Right hindlimb (tissue), 1 donor: ENCODE measurements at places on chromosomes 6 and 20.
A peak's percentile ranks its signal among the peaks of the same experiment; 100 is the strongest.

DNA sequence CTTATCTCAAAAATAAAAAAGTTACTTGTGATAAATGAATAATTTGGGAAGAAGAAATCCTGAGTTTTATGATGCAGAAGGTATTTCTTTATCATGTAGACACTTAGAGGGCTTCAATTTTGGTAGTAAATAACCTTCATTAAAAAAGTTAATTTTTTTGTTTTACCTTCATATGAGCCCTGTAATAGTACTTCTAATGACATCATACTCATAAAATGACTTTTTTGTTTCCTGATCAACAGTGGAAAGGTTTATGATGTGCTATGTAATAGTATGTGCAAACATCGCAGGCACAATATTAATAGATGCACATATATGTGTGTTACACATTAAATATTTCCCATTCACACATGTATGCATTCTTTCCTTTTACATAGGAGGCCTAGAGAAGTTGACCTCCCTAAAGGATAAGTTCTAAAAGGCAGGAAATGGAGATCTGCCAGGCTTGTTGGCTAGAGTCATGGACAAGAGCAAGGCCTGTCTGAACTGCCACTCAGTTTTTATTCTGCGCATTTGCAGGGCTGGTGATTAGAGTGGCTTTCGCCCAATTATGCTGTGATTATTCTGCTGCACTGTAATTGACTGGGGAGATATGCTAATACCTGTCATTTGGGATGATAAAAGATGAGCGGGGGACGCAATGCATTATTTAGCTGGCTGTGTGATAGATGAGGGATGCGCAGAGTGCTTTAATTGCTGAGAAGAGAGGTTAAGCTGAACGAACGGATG, 272.6 kb downstream of the TMEM242 start:
- DNase-seq = no peak

DNA sequence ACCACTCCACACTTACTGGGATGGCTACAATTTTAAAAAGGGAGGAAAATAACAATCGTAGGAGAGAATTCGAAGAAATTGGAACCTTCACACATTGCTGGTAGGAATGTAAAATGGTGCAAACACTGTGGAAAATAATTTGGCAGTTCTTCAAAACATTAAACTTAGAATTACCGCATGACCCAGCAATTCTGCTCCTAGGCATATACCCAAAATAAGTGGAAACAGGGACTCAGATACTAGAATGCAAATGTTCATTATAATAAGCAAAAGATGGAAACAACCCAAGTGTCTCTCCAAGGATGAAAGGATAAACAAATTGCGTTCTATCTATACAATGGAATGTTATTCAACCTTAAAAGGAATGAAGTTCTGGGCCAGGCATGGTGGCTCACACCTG, 245.5 kb upstream of the TAB2 start:
- DNase-seq = no peak

DNA sequence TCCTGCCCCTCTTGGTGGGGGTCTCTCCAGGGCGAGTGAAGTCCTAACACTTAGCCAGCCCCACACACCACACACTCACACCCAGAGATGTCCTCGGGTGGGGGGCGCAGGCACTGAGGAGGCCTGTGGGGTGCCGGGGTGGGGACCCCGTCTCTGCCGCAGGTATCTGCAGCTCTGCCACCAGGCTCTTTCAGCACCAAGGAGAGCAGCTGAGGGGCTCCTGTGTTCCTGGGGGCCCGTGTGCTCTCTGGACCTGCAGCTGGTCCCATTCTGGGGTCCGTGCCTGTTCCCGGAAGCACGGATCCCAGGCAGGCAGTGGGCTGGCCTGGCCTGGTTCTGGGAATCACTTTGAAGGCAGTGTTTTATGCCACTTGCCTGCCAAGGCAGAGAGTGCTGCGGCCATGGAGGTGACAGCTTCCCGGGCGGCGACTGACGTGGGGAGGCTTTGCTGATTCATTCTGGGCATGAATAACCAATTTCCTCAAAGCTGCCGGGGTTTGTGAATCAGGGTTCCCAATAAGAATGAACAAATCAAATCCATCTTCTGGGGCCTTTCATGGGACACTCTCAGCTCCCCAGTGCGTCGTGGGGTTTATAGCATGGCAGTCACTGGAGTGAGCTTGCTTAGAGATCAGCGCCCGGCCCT, 54.4 kb upstream of the SLCO4A1 start:
- no peak for DNase-seq

DNA sequence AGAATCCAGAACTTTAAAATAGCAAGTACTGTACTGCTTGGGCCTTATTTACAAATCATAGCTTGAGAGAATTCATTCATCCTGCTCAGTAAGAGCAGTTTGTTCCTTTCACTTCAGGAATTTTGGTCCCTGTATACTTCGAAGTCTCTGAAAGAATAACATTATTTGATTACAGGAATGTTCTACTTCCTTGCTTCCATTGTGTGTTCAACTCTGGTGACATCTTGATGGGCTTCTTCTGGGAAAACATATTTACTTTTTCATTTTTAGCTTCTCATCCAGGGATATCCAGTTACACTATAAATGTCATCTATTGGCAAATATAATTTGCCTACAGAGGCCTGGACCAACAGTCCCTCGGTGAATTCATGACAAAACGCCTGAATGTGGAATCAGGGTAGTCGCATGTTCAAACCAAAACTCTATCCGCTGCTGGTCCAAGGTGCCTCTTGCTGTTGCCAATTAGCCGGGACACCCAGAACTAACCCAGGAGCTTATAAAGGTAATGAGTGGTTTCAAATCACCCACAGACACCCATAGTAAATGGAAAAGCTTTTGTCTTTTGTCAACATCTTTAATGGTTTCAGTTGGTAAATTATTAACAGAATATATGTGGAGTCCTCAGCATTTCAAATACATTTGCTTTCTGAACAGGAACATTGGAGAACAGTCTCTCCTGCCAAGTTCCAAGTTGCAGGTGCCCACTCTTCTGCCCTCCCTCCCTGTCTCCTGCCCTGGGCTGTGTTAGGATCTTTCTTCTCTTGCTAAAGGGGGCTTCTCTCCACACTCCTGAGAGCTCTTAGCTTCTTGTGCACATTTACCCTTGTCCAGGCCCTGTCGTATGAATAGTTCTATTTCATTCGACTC, 162.5 kb upstream of the CITED2 start:
- DNase-seq = no peak

DNA sequence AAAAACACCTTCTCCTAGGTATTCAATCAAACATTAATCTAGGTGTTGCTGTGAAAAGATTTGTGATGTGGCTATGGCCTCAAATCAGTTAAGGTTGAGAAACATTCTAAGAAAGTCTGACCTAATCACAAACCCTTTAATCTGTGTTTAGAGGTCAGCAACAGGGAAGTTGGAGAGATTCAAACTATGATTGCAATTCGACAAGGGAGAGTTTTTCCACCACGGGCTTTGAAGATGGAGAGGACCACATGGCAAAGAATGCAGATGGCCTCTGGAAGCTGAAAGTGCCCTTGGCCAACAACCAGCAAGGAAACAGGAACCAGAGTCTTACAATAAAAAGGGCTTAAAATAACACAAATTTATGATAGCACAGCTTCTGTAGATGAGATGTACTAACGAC, 29.6 kb upstream of the LGSN start:
- DNase-seq = no peak

- peak; percentile 15 for DNase-seq
Measured at GRCh38 chr20:58646703-58647102, 4.4 kb upstream of the STX16 start.

GRCh38 chr20:46089167-46089416, 670 bp downstream of the NCOA5 start:
- no peak for DNase-seq

DNA sequence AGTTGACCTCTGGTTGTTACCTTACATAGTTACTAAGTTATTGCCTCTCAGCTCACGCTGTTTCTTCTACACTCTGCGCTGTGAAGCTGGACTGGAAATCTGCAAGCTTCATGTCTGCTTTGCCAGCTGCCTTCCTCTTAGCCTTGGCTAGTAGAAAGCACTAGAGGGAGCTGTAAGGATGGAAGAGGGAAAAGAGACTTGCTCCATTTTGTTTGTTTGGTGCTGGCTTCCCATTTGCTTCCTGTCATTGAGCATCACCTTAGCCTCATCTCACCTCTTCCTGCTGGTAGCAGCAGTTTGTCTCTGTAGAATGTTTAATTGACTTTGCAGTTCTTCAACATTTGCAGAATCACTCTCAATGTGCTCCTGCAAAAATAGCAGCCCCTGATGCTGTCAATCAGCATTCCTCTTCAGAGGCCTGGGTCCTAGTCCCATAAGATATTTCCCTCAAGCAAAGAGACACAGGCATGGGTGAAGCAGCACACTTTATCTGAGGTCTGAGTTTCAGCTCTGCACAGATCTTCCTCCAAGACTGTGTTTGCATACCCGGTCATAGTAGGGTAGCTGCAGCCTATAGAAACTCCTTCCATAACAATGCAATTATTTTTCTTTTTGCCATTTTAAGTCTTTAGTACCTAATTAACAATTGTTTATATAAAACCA, 302.2 kb upstream of the EPHA7 start:
- no peak for DNase-seq

DNA sequence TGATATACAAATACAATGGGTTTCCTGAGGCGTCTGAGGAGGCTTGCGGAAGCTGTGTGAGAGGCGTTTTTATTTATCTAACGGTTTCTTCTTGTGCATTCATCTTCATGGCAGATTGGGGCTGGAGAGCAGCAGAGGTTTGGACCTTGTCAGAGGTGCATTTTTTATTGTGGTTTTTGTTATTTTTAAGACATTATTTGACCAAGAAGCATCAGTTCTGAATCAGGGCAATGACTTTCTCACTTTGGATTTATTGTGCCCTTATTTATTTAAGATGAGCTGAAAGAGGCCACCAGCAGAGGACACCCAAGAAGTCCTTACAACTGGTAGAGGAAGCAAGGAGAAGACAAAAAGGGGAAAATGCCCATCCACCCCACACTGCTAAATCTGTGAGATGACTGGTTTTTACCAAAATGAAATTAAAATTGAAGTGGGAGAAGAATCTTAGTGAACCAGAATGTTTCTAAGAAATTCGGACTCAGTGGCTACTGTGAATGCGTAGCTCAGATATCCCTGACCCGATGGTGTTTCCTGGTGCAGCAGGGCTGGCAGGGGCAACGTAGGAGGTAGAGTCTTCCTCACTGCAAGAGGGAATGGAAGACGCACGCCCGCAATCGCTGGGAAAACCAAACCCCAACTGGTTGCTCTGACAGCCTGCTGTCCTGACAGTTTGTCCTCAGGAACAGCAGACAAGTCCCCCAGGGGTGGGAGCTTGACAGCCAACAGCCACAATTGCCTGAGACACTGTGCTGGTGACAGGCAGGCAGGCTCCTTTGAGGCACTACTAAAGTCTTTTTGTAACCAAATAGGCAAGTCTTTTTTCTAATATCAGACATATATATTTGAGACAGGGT, 14.2 kb downstream of the PRR18 start:
- DNase-seq = no peak

DNA sequence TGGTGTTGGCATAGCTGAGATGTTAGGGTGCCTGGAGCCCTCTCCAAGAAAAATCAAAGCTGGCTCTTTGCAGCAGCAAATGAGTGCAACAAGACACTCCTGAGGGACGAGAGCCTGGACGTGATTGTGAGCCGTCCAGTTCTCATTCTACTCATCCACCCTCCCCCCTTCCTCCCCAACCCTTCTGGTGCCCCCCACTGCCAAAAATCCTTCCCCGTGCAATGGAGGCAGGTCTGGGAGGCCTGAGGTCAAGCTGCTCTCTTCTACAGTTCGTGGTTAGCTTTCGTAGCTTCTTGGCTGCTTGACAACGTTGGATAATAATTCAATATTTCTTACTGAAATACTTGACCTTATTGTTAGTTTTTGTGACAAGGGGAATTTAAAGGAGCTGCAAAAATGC, 185.3 kb upstream of the SUPT3H start:
- peak; percentile 59 for DNase-seq

DNA sequence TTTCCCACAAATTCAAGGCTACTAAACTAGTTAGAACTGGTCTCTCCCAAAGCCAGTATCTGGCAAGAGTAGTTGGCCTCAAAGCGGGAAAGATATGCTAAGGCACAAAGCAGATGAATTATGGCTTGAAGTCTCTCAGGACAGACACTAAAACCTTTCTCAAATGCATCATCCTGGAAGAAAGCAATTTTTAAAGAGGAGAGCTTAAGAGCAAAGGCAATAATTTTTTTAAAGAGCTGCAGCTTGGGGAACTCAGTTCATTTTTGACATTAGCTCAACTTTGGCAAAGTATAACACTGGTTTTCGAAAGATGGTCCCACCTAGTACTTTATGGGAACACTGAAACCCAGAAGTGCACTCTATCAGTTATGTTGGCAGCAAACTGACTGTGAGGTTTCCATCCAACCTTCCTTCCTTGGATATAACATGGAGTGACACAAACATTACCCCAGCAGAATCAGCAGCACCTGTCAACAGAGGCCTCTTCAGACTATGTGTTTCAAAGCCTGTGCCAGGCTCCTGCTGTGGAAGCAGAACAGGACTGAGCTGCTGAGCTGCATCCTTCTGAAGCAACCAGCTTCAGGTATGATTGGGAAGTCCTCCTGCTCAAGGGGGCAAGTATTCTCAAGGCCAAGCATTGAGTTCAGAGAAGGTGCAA, 852.3 kb upstream of the HS3ST5 start:
- DNase-seq = peak; percentile 32

- no peak for DNase-seq
Measured at GRCh38 chr6:157068691-157069324, 254.5 kb downstream of the TMEM242 start.

DNA sequence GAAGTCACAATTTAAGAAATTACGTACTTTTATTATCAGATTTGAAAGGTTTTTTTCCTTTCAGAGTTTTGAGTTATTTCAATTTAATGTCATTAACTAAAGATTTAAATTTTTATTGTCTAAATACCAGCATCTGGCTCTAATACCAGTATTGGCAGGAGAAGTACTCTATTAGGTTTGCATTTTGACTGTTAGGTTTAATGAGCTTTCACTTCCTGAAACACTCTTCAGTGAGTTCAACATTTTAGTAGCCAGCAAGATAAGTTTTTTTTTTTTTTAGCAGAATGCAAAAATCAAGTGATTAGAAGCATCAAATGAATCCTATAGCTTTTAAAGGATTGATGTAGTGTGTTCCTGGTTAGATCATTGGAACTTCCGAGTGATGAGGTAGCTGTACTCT, 34.0 kb upstream of the SCGN start:
- no peak for DNase-seq

- DNase-seq = peak; percentile 66
Measured at GRCh38 chr20:431012-431904, 23.2 kb downstream of the RBCK1 start.

GRCh38 chr6:42320762-42321161, 103.1 kb upstream of the MRPS10 start:
- no peak for DNase-seq
